ENCODE measurements at places on chromosomes 5 and 9.
A peak's percentile ranks its signal among the peaks of the same experiment; 100 is the strongest.

- no peak for DNase-seq
Measured at GRCh38 chr9:112624711-112625707, 92.9 kb downstream of the INIP start.

GRCh38 chr9:70043285-70043684 is 363 bp upstream of the MAMDC2 start:
- no peak for DNase-seq

DNA sequence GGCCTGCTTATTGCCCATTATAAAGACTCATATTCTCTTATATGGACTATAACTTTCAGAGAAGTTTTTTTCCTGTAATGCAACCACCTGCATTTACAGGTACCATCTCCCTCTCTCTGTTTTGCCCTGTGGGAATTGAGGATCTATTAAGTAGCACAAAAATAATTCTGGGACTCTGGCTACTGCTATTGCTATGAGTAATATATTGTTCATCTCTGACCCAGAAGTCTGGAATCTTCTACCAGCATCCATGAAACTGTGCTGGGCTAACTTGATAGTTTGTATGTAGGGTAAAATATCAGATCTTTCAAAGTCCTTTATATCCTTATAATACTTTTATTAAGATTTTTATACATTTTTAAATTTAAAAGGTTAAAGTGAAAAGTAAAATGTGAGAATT is 607.2 kb downstream of the EFNA5 start:
- DNase-seq: no peak

- no peak for DNase-seq
Measured at GRCh38 chr9:107606149-107606790, 116.7 kb upstream of the KLF4 start.

- peak; percentile 34 for DNase-seq
Measured at GRCh38 chr5:180470966-180471582, 23.1 kb upstream of the CNOT6 start.

DNA sequence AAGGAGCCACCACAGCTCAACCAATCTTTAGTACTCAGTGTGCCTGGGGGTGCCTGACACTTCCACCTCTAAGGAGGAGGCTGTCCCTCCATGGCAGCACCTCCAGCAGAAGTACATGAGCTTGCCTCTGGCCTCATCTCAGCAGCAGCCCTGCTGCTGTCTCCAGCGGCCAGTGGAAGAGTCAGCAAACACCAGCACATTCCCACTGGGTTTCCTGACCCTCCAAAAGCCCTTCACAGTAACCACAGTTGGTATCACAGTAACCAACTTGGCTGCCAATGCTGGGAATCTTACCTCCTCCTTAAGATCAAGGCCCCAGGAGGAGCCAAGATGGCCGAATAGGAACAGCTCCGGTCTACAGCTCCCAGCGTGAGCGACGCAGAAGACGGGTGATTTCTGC is 29.4 kb downstream of the FSTL4 start:
- no peak for DNase-seq

- no peak for DNase-seq
Measured at GRCh38 chr5:43370352-43370751, 41.8 kb downstream of the CCL28 start.

DNA sequence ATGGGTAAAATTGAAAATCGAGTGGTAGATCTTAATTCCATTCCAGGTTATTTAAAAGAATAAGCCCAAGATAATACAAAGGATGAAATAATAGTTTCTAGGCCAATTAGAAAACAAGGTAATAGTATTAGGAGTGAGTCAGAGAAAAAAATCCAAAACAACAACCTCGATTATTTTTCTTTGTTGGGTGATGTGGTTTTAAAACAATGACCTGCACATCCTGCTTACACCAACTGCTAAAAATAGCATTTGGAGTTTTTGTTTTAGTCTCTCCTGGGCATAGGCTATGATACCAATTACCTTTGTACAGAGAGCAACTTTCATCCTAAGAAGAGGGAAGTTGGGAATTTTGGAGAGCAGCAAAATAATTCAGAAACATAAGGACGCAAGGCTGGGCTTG is 101.7 kb upstream of the MYO10 start:
- no peak for DNase-seq

DNA sequence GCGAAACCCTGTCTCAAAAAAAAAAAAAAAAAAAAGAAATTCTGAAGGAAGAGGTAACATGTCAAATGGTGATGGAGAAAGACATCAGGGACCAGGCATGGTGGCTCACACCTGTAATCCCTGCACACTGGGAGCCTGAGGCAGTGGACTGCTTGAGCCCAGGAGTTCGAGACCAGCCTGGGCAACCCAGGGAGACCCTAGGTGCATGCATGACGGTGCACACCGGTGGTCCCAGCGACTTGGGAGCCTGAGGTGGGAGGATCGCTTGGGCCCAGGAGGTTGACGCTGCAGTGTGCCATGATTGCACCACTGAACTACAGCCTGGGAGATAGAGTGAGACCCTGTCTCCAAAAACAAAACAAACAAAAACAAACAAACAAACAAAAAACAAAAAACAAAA is 1.8 kb downstream of the ISCA1 start:
- no peak for DNase-seq

DNA sequence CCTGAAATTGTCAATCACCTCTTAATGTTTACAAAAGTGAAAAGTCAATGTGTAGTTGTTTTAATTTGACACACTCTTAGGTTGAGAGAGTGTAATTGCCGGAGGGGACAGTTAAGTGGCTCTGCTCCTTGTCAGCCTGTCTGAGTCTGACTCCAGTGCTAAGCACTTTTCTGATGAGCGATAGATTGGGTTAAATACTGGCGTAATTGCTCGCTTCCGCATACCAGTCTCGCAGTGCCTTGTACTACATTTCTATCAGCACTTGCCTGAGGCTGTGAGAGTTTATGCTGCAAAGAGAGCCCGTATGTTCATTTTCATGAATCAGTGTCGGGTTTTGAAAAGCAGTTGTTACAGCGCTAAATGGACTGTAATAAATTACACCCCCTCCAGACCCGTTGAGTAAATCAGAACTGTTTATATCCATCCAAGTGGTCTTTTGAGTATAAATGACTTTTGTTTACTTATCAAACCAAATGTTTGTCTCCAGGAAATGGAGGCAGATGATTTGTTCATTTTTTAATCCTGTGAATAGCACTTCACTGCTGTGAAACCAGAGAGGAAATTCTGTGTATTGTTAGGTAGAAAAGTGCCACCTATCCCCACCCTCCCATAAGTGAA is 41.0 kb upstream of the DMRT3 start:
- no peak for DNase-seq

DNA sequence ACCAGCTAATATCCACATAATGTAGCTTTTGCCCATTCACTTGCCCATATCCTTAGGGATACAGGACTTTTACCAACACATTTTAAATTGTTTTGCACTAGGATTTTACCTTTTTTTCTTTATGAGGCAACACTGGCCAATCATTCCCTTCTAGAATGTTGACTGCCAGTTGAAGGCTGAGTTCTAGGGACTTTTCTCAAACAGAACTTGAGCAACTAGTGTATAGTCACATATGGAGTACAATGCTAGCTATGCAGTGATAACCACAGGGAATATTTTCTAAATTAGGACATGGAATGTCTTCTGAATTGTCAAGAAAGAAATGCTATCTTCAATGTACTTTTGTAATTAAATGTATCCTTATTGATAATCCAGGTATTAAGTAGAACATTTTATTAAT is 133.6 kb downstream of the OXCT1 start:
- DNase-seq: no peak

DNA sequence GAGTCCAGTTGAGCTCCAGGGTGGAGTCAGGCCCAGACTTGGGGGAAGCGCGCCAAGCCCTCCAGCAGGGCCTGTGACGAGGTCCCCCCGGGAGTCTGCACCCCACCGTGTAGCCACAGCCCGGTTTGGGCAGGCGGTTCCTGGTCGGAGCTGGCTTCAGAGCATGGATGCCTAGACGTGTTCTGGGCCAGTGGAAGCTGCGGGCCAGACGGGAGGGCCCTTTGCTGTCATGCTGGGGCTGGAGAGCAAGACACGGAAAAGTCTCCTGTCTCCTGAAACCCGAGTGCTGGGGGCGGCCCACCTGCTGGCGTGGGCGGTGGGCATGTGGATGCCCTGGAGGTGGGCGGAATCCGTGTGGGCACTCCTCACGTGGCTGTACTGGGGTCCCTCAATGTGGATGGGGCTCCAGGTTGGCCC is 1.9 kb downstream of the GPSM1 start:
- DNase-seq: no peak

DNA sequence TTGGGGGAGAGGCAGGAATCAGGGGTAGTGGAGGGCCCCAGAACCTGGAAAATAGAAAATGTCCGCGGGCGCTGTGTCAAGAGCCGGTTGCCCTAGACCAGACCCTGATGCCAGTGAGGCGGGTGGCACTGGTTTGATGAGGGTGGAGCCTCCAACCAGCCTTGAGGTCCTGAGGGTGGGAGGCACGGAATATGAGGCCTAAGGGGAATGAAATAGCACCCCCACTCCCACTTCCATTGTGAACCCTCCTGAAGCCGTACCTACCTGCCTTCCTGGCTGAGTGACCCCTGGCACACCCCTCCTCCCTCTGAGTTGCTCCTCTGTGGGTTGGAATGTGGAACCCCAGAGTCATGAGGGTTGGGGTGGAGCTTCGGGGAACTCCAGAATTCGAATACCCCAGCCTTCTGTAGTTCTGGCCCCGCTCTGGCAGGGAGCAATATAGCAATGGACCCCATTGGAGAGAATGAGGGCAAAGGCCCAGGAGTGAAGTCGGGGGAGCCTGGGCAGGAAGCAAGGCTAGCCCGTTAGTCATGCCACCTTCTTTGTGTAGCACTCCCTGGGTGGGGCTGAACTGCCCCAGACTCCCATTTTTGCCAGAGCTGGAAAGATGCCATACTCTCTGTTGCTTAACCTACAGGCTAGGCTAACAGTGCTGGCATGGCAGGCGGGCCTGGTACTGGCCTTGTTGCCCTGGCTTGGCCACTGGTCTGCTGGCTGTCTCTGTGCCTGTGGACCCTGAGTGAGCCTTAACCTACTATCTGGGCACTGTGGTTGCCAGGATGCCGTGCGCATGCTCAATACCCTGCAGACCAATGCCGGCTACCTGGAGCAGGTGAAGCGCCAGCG is 1.0 kb downstream of the FPGS start:
- DNase-seq: no peak

DNA sequence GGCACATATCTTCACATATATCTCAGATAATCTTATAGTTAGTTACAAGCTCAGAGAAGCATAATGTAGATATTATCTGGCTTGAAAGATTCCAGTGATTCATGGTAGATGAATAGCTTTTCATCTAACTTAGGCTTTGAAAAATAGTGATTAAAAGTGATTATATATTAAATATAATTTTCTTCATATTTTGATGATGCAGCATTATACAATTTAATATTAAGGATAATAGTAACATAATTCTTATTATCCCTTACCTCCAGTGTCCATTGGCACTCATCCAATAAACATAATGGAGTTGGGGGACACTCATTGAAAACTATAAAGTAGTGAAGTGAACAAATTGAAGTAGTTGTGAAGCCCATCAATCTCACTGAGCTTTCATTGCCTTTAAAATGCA is 35.8 kb downstream of the NMUR2 start:
- no peak for DNase-seq

DNA sequence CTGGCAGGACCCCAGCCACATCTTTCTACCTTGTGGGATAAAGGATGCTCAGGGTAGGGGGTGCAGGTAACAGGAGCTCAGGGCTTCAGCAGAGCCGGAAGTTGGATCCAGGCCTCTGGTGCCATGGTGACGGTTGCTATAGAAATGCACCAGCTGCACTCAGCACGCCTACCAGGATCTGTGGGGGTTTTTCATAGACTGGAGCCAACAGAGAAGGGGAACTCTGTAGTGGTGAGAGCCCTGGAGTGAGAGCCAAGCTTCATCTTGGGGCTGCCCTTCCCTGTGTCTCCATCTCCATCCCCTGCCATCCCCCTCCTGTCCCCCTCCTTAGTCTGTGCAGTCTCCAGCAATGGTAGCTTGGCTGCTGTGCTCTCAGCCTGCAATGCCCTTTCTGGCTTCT is 27.5 kb upstream of the BOD1 start:
- DNase-seq: no peak

- no peak for DNase-seq
Measured at GRCh38 chr5:43210570-43210969, 18.5 kb downstream of the NIM1K start.
